ENCODE measurements at places on chromosomes 11 and 22.

- no peak for DNase-seq
Measured at GRCh38 chr11:68373189-68373814, 60.9 kb downstream of the LRP5 start.

DNA sequence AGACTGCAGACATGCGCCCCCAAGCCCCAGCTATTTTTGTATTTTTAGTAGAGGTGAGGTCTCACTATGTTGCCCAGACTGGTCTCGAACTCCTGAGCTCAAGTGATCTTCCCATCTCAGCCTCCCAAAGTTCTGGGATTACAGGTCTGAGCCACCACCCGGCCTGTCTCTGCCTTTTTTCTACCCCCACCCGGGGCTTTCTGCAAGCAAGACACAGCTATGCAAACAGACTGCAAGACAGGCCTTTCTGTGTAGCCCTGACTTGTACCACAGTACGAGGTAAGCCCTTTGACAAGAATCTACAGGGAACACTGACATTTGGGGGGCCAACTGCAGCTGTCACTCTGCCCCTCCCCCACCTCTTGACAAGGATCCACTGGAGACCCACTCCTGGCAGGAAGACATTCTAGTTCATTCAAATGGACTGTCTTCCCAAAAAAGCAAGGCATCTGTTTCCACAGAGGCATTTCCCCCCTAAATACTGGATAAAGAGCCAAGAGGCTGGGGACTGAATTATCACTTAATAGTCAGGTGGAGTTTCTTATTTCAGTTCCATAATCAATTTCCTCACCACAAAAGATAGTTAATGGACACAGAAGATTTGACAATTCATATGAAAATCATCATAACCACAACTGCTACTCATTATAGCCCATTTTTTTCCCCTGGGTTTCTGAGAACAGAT lies 118.2 kb downstream of the ABTB2 start:
- DNase-seq, result no peak

DNA sequence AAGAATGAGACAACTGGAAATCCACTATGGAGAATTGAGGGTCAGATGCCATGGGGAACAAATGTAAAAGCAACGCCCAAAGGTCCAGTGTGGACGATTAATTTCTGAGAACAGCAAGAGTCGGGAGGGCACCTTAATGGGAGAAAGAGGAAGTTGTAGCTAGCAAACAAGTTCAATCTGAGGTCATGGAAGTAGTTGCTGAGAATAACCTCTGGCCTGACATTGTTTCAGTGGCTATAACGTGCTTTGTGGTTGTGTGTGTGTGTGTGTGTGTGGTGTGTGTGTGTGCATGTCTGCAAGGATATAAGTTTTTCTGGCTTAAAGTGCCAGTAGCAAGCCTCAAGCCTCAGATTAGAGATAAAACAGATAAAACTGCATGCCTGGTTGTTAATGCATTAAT lies 1630.1 kb upstream of the TENM4 start:
- DNase-seq, result no peak

GRCh38 chr11:35784699-35785098 lies 122.1 kb downstream of the TRIM44 start:
- no peak for DNase-seq

DNA sequence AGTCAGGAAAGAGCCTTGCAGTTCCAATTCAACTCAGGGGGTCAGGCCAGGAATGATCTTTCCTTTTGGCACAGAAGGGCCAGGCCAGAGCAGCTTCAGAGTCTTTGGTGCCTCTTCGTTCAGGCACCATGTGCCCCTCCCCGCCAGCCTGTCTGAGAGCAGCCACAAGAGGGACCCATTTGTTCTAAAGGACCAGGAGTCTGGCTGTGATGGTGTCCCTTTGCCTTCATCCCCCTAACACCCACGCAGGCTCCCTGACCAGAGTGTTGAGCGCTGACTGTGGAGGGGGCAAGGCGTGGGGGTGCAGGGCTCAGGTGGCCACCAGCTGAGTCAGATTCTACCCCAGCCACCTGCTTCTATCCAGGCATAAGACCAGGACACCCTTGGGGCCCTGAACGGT lies 156.4 kb downstream of the TTC17 start:
- DNase-seq, result no peak

DNA sequence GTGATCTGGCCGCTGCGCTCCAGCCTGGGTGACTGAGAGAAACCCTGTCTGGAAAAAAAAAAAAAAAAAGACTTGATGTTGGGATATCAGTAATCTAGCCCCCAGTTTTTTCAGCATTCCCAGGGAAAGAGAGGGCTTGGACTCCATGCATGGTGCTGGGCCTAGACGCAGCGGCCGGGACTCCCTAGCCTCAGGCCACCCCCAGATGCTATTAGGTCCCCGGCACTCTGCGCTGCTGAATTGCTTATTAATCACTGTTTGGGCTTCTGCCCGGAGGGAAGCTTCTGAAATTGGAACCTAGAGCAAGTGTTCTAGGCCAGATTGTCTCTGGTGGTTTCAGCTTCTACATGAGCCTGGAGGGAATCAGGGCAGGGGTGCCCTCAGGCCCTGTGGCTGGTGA lies 39.0 kb downstream of the SLCO2B1 start:
- DNase-seq, result no peak

- no peak for DNase-seq
Measured at GRCh38 chr11:26359055-26359454, 27.1 kb downstream of the ANO3 start.

GRCh38 chr11:64784813-64785581 lies 6.7 kb upstream of the SF1 start:
- no peak for DNase-seq

GRCh38 chr11:17385926-17386325 lies 2.5 kb downstream of the KCNJ11 start:
- DNase-seq, result no peak

All from NCI-H2081 treated with DMSO at 0.1 percent for 48 hours (cell line).